ENCODE measurements at places on chromosomes 16 and 17. TPM values are rescaled to one million over a fixed set of nuclear protein-coding genes. Genes with fewer than 3 reads are reported as not detected.

- DNase-seq, result no peak
These were observed 26.1 kb downstream of the CACNA1G start for GRCh38 chr17:50586421-50587247.

DNA sequence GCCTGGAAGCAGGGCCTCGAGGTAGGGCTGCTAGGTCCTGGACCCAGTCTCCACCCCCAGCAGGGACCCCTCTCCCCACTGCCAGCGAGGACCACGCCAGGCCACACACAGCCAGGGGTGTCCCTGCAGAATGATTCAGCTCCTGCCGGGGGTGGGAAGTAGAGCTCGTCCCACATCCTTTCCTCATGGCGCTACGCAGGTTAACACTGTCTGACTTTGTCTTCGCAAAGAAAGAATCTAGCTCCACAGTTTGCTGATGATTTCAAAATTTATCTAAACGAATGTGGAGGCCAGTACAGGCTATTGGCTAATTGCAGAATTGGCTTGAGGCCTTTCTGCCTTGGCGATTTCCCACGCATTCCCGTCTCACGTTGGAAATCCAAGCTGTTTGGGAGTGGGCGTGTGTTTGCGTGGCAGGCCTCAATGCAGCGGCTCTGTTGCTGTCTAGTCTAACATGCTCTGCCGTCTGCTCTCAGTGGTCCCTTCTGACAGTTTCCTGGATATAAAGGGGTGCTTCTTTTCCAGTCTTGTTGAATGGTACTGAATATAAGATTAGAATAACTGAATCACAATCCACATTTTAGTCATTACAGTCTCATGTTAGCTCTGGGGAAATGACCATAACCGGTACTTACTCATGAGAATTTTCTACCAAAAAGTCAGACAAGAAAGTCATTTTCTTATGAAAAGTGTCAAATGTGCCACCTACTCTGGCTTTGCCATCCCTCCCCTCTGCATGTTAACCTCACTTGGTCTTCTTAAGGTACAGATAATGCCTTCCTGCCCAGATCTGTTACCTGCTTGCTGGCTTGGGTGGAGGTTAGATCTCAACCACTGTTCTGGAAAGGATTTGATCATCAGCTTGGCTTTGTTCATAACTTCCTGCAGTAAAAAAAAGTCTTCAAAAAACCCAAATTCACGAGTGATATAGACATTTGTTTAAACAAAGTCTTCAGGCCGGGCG, 252.4 kb downstream of the NTN1 start:
- DNase-seq, result no peak

- no peak for DNase-seq
These were observed 118.9 kb downstream of the AATF start for GRCh38 chr17:37067555-37068111.

- DNase-seq, result no peak
These were observed 2.3 kb downstream of the ADORA2B start for GRCh38 chr17:15947271-15947670.

The CCT6B gene
- total RNA-seq, result 1.7 TPM

DNA sequence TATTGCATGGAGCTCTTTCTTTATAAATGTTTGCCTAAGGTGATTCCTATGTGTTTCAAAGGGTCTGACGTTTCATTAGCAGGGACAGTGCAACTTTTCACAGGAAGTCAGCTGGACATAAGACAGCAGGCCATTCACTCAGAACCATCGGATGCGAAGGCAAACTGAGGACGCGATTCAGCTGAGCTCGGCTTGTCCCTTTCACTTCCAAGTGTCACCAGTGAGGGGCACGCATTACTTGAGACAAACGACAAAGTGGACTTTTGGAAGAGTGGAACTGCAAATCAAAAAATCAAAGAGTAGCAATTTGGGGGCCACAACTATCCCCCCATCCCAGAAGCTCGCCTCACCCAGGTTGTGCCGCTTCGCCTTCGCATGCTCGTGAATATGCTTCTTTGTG, 14.6 kb downstream of the USP22 start:
- DNase-seq, result no peak

The VMO1 gene
- total RNA-seq, result 0.31 TPM

The CXCL16 gene
- total RNA-seq, result 4.2 TPM

- no peak for DNase-seq
These were observed 23.7 kb upstream of the SOX9 start for GRCh38 chr17:72097144-72097543.

GRCh38 chr16:23506606-23506994, 3.7 kb downstream of the GGA2 start:
- no peak for DNase-seq

The OR1D2 gene
- not detected for total RNA-seq

The CCL14 gene
- total RNA-seq, result not detected

The ASGR1 gene
- total RNA-seq, result 5.9 TPM

DNA sequence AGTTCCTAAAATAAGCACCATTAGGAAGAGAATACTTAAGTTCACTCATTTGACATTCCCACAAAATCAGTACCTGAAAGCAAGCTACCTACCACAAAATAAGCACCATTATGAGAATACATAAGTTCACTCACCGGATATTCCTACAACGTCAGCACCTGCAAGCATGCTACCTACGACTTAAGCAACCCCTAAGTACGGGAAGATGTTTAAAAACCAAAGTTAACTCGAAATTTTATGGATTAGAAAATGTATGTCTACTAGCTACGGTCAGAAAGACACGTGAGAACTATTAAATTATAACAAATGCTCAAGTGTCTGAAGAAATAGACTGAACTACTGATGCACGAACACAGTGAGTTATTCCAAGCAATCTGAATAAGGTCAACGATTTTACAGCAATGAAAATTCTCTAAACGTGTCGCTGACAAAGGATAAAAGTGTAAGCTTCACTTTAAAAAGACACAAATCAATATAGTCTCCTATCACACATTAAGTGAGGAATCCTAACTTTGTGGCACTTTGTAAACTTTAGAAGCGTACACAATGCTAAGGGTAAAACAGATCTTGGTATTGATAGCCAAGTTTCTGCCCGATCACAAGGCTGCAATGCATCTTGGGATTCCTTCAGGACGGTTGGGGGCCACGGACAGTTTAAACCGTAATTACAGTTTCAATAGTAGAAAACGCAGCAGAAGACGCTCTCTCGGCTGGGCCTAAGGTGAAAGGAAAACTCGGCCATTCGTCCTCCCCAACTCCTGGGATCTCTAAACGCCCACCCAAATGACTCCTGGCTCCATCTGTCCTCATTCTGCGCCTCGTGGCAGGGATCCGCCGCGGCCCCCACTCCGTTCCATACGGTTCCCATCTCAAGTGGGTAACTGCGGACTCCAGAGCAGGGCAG, 1.3 kb downstream of the GSPT1 start:
- no peak for DNase-seq

DNA sequence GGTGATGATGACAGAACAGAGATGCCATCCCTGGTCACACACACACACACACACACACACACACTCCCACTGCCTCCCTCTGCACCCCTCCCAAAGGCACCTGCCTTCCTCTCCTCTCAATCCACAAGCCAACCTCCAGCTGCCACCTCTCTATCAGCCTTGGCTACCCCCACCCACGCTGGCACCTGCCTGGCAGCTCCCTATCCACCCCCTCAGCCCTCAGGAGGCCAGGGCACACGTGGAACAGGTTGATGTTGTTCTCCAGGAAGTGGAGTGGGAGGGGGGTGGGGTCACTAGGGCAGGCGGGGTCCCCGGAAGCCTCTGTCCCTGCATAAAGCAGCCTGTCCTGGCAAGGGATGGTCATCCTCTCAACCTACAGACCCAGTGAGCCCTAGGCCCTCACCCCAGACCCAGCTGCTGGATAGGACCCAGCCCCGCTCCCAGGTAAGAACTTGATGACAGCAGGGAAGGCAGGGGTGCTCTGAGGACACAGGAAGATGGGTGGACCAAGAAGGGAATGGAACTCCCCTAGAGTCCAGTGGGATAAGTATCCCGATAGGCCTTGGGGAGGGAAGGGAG, at the start of gene GSDMA:
Gene GSDMA, plus strand, starts transcription at position 363 of the 579 bp plus-strand sequence. CDS start 2,684 bp downstream, outside the sequence.
- no peak for DNase-seq

DNA sequence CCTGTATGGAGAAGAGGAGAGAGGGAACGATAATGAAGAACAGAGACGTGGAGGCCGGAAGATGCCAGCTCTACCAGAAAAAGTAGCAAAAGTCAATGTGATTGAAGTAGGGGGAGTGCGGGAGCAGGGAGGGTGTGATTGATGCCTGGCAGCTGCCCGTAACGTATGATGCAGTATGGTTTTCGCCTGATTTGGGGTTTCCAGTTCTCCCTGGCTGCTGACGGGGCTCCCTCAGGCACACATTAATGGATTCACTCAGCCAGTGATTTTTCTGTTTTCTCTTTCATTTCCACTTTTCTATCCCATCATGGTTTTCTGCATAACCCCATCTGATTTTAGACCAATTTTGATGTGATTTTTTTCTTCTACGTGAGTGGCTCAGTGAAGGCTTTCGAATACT, 62.1 kb downstream of the PRKCA start:
- no peak for DNase-seq

The TMEM100 gene
- not detected for total RNA-seq

- DNase-seq, result no peak
These were observed 6.0 kb upstream of the KCNH6 start for GRCh38 chr17:63516910-63517824.

GRCh38 chr16:66325717-66326376, 40.6 kb upstream of the CDH5 start:
- DNase-seq, result no peak

DNA sequence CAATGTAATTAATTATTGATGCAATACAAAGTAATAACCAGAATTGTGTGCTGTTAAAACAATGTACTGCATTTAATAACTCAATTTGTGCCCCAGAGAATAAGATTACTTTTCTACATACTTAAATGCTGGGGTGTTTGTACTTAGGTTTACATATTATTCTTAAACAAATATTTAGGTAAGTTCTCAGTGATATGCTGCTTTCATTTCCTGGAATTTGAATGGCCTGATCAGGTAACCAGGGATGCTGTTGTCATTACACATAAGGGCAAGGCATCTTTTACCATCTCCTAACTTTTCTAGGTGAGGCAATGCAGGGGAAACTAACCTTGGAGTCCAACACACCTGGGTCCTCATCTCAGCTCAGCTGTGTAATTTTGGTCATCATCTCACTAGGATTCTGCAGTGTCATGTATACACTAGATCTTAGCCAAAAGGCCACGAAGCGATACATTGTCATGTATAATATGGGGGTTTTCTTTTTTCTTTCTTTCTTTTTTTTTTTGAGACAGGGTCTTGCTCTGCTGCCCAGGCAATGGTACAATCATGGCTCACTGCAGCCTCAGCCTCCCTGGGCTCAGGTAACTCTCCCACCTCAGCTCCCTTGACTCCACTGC, 45.2 kb downstream of the MYO1D start:
- DNase-seq, result no peak

- no peak for DNase-seq
These were observed 32.2 kb downstream of the SRL start for GRCh38 chr16:4209666-4210065.

DNA sequence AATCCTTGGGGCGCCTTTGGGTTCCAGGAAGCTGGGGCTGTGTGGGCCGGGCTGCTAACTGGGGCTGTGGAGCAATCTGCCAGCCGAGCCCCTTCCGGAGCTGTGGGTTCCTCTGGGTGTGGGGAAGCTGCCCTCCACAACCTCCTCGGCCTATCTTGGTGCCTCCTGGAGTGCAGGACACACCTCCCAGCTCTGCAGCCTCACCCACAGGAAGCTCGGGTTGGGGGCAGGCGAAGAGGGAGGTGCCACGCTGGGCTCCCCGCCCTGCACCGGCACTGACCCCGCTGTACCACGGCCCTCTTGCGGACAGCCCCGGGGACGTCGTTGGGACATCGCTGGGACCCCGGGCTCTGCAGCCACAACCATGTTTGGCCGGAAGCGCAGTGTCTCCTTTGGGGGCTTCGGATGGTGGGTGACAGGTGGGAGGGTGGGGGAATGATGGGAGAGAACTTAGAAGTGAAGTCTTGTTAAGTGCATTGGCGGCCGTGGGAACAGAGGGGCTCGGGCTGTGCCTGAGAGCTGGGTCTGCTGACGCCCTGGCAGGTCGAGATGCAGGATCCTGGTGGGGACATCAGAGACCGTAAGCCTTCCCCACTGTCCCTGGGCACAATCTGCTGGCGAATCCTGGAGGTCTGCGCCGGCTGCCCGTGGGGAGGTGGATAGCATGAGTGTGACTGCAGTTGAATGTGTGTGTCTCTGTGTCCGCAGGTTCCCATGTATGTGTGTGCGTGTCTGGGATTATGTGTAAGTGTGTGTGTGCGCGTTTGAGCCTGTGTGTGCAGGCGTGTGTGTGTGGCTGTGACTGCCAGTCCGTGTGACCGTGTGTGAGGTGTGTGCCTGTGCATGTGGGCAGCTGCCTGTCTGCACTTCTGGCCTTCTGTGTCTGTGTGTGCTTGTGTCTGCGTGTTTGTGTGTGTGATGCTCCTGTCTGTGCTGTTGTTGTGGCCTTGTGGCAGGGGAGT, at the start of gene RAP1GAP2:
Gene RAP1GAP2, plus strand, starts transcription at position 275 of the 962 bp plus-strand sequence. Its CDS starts 90 bp downstream, at position 365.
- no peak for DNase-seq

GRCh38 chr17:3763777-3764170, 37.2 kb downstream of the ITGAE start:
- no peak for DNase-seq

The CCL18 gene
- not detected for total RNA-seq

DNA sequence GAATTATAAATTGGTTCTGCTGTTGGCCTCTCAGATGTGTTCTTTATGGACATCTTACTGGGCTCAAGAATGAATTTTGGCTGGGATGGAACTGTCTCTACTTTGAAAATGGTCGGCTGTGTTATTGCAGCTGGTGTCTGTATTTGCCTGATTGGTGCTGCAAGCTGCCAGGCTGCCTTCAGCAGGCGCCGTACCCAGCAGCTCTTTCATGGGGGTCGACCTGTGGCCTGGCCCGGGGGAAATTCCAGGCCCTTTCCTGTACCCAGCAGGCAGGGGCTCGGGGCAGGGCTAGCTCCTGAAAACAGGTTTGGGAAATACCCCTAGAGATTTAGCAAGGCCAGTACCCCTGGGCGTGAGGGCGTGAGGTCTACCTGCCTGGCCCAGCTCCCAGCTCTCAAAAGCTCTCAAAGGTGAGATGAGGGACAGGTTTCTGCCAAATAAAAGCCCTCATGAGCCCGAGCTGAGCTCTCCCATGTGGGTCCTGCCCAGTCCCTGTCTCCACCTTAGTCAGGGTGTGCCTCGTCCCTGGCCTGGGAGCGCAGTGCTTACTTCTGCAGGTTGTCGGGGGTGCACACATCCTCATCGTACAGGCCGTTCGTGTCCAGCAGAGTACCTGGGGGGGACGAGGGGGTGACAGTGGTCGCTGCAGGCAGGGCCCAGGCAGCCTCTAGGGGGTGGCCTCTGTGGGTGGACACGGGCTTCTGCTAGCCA, 52.3 kb downstream of the PRMT7 start:
- no peak for DNase-seq

DNA sequence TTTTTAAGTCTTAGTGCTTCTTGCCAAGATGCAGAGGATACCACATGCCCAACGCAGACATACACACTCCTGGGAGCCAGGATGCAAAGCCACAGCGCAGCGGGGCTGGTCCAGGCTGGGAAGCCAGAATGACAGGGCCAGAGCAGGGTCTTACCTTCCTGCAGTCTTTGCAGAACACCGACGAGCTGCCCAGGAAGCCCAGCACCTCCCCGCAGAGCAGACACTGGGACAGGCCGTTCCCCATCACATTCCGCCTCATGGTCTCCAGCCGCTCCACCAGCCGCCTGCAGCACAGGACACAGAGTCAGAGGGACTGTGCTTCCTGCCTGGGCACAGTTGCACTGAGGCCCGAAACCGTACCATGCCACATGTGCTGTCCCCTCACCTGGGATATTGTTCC, 33.3 kb downstream of the RPH3AL start:
- DNase-seq, result no peak
